ENCODE measurements at places on chromosomes 7 and 10.

- DNase-seq = no peak
Observed at GRCh38 chr10:109968953-109969759, 38.6 kb upstream of the ADD3 start.

- no peak for DNase-seq
Observed at GRCh38 chr7:8783229-8783628, 349.8 kb downstream of the NXPH1 start.

DNA sequence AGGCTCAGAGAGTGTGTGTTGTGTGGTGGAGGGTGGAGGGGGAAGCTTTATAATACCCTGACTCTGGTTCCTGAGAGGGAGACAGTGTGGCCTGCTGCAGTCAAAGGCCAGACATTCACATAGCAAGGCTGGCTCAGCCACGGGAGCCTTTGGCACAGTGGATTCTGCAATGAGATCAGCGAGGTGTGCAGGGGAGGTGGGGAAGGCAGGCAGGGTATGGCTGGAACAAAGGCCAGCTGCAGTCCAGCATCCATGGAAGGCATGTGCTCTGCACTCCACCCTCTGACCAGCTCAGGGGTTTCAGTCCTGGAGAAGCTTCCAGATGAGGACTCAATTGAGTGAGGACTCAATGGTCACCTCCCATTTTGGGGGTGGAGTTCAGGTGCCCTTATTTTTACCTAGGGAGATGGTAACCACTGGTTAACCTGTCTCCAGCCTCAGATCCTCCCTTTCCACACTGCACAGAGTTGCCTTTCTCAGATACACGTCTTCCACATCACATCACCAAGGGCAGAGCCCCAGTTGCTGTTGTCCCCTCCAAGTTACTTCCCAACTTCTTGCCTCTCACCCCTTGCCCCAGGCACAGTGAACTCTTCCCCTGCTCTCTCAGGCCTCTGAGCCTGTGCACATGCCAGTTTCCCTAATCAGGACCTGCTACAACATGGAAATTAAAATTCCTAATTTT, 504.9 kb downstream of the GRID1 start:
- no peak for DNase-seq

GRCh38 chr10:36676321-36676720, 449.1 kb upstream of the ANKRD30A start:
- no peak for DNase-seq

- no peak for DNase-seq
Observed at GRCh38 chr7:122831436-122831835, 54.8 kb downstream of the CADPS2 start.

DNA sequence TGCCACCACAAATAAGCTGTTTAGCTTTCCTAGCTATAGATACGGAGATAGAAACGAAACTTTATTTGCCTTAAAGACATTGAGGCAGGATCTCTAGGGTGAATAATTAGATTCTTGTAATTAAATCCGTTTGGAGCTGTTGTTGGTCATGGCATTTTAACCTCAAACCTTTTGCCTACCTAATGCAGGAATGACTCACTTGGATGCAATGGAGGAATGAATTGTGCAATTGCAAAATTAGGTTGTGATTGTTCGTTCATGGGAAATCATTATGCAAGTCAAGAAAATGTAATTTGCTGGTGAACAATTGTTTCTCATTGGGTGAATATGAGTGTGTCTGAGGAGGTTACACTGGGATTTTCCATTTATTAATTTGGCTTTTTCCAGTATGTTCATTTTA, 703.5 kb downstream of the GATA3 start:
- DNase-seq = no peak

GRCh38 chr7:83550100-83550499, 98.8 kb downstream of the SEMA3E start:
- DNase-seq = no peak

DNA sequence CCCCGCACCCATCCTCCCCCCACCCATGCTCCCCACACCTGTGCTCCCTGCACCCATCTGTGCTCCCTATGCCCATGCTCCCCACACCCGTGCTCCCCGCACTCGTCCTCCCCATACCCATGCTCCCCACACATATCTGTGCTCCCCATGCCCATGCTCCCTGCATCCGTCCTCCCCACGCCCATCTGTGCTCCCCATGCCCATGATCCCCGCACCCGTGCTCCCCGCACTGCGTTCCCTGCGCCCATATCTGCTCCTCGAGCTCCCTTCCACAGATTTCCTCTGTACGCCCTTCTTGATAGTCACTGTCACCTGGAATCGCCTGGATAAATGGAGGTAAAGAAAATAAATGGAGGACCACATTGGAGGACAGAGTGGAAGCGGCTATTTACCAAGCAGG, 9.9 kb downstream of the DIP2C start:
- no peak for DNase-seq

DNA sequence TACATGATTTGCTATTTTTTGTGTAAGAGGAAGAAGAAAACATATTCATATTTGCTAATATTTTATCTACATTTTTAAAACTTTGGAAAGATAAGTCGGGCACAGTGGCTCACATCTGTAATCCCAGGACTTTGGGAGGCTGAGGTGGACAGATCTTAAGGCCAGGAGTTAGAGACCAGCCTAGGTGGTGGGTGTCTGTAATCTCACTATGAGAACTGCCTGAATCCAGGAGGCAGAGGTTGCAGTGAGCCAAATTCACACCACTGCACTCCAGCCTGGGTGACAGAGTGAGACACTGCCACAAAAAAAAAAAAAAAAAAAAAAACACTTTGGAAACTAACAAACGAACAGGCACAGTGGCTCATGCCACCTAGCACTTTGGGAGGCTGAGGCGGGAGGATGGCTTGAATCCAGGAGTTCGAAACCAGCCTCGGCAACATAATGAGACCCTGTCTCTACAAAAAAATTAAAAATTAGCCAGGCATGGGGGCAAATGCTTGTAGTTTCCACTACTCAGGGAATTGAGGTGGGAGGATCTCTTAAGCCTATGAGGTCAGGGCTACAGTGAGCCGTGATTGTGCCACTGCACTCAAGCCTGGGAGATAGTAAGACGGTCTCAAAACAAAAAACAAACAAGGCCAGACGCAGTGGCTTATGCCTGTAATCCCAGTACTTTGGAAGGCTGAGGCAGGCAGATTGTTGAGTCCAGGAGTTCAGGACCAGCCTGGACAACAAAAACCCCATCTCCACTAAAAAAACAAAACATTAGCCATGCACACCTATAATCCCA, 25.6 kb downstream of the HERC4 start:
- no peak for DNase-seq

GRCh38 chr7:82050792-82051191, 280.9 kb upstream of the HGF start:
- DNase-seq = no peak

- DNase-seq = peak; percentile 7
Observed at GRCh38 chr7:1856888-1857441, 186.9 kb downstream of the ELFN1 start.

DNA sequence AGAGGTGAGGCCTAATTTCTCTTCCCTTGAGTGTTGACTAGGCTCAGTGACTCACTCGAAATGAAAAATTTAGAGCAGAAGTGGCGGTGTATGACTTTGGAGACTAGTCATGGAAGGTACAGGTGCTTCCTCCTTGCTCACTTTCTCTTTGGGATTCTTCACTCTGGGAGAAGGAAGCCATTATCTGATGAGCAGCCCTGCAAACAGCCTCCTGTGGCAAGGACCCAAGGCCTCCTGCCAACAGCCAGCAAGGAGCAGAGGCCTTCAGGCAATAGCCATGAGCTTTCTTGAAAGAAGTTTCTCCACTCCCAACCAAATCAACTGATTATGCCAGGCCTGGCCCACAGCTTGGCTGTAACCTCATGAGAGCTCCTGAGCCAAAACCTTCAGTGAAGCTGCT, 369.6 kb upstream of the VWC2 start:
- no peak for DNase-seq

GRCh38 chr7:2044311-2044882, 188.3 kb downstream of the MAD1L1 start:
- DNase-seq = no peak

- no peak for DNase-seq
Observed at GRCh38 chr7:71243736-71244410, 111.9 kb downstream of the GALNT17 start.

DNA sequence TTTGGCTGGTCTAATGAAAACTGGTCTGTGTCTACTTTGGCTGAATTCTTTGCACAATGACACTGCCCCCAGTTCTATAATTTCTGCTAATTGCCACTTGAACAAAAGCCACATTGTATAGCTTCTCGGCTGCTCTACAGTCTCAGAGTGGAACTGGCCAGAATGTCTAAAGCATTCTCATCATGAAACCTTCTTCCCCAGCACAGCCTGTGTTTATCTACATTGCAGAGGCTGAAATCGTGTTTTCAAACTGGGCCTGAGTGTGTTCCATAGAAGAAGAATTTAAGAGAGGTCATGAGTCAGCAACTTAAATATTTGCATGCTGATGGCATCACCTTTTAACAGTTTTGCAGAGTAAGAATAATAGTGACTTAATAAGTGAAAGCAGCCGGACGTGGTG, 177.2 kb downstream of the BUB3 start:
- no peak for DNase-seq

- DNase-seq = peak; percentile 50
Observed at GRCh38 chr7:75565132-75565837, 73.2 kb downstream of the SPDYE5 start.

DNA sequence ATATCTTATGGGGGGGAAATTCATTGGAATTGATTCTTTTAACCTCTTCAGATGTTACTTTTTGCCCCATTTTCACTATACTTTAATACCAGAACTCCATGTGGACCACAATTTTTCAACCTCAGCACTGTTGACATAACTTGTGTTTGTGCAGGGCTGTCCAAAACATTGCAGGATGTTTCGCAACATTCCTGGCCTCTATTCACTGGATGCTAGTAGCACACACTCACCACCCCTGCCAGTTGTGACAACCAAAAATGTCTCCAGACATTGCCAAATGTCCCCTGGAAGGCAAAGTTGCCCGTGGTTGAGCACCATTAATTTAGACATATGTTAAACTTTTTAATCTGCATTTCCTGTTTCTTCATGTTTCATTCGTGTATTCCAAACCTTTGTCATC, 234.7 kb downstream of the GFRA1 start:
- peak; percentile 59 for DNase-seq

GRCh38 chr7:3082831-3083230, 39.2 kb upstream of the CARD11 start:
- DNase-seq = no peak

- no peak for DNase-seq
Observed at GRCh38 chr10:30550967-30551815, 78.4 kb downstream of the LYZL2 start.

DNA sequence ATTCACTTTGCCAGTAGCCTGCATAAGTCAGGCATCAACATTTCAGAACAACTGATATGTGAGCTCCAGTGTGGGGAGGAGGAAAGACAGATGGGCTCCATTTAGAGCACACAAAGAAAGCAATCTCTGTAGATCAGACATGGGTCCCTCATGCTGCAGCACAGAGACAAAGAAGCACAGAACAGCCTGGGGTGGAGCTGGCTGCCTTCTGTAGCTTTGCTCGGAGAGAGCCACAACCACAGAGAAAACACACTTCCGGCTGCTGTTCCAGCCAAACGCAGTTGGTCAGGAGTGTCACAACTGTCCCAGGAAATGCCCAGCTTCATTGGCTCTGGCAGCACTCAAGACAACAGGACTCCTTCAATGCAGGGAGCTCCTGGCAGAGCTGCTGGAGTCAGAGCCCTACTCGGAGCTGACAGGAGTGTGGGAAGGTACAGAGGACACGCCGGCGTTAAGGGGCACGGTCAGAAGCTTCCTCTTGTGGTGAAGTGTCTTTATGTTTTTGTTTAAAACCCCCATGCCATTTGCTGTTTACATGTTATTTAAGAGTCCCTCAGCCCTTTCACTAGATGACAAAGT, 494.4 kb downstream of the TCERG1L start:
- no peak for DNase-seq

DNA sequence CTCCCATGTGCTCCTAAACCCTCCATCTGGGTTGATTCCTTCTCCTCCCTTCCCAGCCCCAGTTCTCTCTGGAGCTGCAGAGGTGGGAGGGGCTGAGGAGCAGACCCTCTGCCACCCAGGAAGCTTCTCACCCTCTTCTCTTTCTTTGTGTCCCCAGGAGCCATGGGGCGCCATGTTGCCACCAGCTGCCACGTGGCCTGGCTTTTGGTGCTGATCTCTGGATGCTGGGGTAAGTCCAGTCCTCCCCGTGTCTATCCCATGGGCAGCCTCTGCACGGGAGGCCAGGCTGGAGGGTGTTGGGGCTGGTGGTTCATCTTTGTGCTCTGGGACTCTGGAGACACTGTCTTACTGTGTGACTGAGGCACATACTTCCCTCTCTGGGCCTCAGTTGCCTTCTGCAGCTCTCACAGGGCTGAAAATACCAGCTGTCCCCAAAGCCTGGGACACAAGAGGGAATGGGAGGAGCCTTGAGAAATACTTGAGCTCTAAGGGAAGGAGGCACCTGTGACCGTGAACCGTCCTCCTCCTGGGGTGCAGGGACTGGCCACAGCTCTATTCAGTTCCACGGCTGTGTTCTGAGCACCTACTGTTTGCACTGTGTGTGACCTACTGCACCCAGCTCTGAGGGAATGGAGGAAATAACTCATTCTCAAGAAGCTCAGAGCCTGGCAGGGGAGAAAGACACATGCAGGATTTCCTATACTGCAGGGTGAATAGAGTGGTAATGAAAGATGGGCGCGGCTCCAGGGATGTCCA, 43.1 kb downstream of the CDH23 start:
- no peak for DNase-seq

DNA sequence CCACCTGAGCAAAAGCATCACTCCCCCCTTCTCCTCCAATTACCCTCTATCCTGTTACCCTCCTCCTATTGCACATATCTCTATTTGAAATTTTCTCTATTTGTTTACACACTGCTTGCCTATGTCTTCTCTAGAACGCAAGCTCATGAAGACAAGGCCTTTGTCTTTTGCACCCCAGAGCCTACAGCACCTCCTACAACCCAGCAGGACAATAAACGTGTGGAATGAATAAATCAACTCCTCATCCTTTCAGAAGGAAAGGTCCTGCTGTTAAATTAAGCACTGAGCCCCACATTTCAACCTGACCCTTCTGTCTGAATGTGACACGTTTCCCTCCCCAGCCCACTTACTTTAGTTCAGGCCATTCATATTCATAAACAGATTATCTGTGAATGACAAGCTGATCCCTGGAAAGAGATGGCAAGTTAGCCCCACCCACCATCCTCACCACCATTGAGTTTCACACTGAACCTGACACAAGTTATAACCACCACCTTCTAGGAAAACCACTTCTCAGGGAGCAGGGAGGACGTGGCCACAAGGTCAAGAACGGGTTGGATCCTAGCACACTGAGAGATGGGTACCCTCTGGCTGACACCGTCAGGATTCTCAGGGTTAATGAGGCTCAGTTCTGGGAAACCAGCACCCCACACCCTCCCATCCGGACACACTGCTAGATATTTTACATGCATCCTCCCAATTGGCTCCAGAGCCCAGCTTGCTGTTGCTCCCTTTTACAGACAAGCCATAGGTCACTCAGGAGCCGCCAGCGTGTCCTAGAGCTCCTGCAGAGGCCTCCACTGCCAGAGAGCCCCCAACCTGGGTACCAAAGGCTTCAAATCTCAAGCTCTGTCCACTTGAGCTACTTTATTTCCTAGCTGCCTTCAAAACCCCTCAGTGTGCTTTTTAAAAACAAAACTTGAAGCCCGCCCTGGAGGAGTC, 934 bp downstream of the PRTFDC1 start:
- peak; percentile 40 for DNase-seq

GRCh38 chr7:149294634-149295480, 32.9 kb downstream of the ZNF783 start:
- DNase-seq = no peak

Data from left cardiac atrium (tissue), 4 donors.